Hematopoietic multipotent progenitor cell treated with erythropoietin and hydrocortisone succinate and interleukin-3 and kit ligand, for 6 days (in vitro differentiated cells): ENCODE measurements at places on chromosomes 4 and X.

DNA sequence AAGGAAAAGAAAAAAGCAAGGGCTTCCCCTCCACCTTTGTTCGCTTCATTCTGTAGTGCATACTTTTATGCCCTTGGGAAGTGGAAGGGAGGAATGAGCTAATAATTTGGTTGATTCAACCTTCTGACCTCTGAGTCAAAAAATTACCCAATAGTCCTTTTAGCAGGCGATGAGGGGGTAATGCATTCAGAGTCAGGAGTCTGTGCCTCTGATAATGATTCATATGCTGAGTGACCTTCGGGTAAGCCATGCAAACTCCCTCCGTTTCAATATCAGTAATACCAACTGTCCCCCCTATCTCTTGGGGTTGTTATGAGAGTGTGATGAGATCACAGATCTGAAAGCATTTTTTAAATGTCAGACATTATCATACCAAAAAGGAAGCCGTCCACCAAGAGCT lies 41.6 kb upstream of the ACSL4 start:
- peak; percentile 79 for DNase-seq

- peak; percentile 74 for DNase-seq
These were observed 169.0 kb downstream of the CORIN start for GRCh38 chr4:47668810-47669408.

- no peak for DNase-seq
These were observed 4.8 kb upstream of the TENM3 start for GRCh38 chr4:182238355-182238931.

DNA sequence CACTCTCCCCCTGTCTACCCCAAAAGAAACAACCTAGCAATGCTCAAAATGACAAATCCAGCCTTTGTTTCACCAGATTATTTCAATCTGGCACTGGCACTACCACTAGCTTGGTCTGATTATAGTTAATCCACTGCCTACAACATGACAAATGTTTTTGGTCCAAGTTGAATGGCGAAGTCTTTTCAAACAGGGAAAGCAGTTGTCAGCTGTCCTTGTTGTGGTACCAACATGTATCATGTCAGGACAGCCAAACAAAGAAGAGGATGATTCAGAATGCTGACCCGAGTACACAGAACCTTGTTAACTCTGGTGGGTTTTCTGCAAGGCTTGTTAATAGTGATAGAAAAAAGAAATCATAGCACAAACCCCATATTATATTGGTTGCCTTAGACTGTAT lies 160.8 kb upstream of the ANK2 start:
- DNase-seq, result no peak

- no peak for DNase-seq
These were observed 1332.5 kb downstream of the FSTL5 start for GRCh38 chr4:160831165-160831922.

GRCh38 chrX:74133156-74133796 lies 170.7 kb upstream of the ZCCHC13 start:
- DNase-seq, result peak; percentile 82

DNA sequence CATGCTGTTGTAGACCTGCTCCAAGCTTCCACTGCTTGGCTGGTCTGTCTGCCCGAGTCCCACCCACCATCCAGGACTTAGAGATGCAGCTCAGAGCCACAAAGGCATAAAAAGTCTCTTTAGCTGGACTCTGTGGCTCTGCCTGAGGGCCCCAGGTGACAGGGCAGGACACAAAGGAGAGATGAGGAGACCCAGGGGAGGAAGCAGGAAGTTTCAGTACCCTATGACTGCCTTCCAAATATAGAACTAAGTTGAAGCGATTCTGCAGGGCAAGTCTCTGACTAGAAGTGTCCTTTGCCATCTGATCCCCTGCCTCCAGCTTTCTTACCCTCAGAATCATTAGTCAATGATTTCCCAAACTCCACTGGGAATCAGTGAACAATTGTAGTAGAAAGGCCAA lies 11.2 kb upstream of the CXCR3 start:
- DNase-seq, result no peak

DNA sequence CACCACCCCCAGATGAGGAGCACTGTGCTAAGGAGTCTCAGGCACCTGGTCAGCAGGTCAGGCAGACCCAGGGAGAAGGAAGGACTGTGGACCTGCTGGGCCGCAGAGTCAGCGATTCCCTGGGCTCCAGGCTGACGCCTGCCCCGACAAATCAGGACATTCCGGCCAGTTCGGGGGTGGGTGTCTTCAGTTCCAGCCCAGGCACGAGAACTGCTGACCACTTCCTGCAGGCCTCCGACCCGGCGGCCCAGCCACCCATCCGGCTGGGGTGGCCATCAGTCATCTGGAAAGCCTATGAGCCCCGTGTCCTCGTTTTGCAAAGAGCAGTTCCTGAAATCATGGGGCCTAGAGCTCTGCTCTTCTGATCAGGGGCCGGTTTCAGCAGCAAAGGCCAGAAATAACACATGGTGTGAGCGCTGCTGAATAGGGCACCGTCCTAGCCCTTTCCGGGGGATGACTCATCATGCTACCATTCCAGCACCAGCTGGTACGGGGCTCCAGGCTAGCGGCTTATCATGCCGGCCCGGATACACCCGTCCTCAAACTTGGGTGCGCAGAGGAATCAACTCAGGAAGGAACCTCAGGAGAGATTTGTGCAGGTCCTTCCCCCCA lies 7.8 kb upstream of the SH3TC1 start:
- peak; percentile 93 for DNase-seq

DNA sequence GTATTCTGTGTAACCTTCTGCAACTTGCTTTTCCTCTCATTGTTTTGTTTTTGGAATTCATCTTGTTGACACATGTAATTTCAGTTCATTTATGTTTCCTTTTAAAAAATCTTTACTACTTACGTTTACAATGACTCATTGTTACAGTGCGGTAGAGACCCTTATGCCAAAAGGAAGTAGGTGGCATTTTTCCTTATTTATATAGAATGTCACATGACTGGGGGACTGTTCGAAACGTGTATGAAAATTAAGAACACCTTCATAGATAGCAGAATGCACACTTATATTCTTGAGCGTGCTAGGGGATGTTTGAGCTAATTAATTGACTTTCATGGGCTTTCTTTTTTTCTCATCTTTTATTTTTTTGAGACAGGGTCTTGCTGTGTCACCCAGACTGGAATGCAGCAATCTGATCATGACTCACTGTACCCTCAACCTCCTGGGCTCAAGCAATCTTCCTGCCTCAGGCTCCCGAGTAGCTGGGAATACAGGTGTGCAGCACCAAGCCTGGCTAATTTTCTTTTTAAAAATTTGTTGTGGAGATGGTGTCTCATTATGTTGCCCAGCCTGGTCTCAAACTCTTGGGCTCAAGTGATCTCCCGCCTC lies 7.3 kb downstream of the REPS2 start:
- no peak for DNase-seq
